ENCODE measurements at places on chromosomes 2 and 18.

DNA sequence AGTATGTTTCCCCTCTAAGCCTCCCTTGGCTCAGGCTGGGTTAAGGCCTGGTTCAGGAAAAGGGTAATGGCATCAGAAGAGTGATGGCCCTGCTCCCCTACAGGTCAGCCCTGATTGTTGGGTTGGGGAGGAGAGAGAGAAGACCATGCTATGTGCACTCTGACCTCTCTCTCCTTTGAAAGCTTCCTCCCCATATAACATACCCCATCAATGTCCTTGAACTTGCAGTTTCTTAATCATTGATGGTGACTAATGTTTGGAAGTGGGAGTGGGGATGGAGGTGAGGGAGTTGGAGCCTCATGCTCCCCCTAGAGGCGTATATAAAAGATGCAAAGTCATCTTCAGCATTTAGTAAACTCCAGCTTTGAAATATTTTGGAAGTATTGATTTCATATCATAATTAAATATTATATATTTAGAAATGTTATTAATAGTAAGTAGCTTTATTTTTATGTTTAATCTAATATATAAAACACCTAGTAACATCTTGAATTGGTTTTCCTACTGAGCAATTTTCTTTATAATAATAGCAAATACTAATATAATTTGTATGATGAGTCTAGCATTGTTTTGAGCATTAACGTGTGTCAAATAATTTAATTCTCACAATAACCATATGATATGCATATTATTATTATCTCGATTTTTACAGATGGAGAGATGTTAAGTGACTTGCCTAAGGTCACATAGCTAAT is 8.8 kb downstream of the PLCL1 start:
- DNase-seq, result no peak

DNA sequence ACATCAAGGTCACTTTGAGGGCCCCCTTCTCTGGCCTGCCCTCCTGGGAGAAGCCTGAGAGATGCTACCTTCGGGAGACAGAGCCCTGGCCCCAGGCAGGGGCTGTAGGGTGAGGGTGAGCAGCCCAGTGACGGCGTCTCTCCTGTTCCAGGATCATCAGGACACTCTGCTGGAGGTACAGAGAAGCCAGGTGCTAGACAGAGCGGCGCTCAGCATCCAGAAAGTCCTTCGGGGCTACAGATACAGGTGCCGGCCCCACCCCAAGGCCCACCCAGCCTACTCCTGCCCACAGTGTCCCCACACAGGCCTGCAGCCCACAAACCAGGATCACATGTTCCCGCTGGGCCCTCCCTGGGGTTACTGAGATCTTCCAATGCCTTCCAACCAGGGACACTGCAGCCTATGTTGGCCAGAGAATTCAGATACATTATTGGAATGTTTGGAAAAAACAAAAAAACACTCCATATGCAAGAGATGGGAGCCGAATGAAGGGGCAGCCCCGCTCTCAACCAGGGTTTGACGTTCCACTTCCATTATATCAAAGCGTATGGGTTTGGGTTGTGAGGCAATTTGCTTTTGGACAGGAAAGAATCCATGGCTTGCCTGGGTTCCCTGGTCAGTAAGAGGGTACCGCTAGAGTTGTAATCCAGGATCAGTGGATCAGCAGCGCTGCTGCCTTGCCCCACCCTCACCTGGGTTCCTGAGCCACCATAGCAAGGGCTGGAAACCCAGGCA is 49.5 kb upstream of the GPR17 start:
- no peak for DNase-seq

- no peak for DNase-seq
Measured at GRCh38 chr2:159194241-159194640, 92.3 kb downstream of the WDSUB1 start.

- DNase-seq, result no peak
Measured at GRCh38 chr2:149470046-149470445, 117.5 kb downstream of the MMADHC start.

- DNase-seq, result no peak
Measured at GRCh38 chr18:2655954-2656236, 369 bp downstream of the SMCHD1 start.

GRCh38 chr2:69545477-69545932 is 98.0 kb downstream of the AAK1 start:
- no peak for DNase-seq

DNA sequence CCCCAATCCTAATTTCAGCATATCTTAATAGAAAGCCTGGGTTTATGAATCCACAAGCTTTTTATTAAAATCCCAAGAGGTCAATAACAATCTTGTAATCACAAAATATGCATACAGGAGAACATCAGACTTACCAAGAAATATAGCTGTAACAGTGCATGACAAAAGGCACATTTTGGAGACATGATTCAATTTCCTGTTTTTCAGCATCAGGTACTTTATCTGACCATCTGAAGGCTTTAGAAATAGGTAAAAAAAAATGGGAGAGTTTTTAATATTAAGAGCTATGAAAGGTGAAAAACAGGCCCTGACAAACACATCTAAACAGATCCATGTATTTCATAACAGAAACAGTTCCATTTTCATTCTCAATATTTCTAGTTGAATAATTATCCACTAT is 89.9 kb upstream of the EFEMP1 start:
- no peak for DNase-seq

Data from effector CD8-positive, alpha-beta T cell (primary cell).